ENCODE measurements at places on chromosomes 16 and 17.

DNA sequence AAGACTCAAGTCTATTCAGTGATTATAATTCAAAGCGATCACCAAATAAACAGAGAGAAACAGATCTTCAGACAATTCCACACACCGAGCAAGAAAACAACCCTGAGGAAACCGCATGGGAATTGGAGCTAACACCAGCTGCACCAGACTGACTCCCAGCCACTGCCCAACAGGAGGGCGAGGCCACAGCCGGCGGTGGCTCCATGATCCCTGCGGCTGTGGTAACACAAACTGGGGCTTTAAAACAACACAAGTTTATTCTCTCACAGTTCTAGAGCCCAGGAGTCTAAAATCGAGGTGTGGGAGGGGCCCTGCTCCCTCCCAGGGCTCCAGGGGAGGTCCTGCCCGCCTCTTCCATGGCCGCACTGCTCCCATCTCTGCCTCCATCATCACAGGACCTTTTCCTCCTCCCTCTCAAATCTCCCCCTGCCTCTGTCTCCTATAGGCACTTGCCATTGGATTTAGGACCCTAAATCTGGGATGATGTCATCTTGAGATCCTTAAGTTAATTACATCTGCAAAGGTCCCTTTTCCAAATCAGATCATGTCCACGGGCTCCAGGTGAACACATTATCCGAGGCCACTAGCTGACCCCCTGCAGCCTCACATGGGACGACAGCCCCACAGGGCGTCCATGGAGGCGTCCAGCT, 9.7 kb upstream of the HEXD start:
- peak; percentile 29 for DNase-seq

DNA sequence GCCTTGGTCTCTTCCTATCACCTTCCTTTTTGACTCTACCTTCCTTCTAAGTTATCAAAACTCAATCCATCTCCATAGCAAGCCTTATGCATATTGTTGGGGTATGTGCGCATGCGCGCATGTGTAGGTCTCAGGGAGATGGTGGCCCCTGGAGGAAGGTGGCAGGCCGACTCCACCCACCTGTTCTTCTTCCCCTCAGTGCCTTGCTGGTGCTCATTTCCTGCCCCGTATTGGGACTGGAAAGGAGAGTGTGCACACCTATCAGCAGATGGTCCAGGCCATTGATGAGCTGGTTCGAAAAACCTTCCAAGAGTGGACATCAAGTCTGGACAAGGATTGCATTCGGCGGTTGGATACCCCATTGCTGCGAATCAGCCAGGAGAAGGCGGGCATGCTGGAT, 25.2 kb downstream of the DNAH2 start:
- no peak for DNase-seq

DNA sequence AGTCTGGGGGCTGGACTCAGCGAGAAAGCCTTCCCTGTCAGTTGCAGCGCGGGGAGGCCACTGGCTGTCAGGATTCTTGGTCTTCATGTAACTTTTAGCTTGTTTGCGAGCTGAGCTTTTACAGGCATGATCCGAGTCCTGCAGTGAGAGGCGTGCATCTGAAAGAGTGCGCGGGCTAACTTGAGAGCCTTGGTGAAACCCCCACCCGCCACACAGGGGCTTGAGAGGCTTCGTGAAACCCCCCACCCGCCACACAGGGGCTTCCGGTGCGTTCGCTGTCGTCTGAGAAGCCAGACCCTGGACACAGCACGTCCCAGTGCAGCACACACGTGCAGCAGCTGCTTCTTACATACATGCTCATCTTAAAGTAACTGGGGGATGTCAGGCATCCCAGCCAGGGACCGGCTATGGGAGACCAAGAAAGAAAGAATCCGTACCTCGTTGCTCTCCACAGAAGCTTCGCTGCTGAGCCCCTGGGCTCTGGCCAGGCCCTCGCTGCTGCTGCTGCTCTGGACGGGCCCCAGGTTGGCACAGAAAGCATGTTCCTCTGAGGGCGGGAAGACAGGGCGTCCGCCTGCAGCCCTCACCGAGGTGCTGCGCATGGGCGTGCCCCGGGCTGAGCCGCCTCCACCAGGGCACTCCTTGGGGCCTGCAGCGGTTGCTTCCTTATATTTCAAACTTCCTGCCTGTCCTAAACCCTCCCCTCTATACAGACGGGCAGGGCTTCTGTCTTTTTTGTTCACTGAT, 7.8 kb downstream of the NUDT16L1 start:
- no peak for DNase-seq

- peak; percentile 90 for DNase-seq
Measured at GRCh38 chr17:63984651-63985386, 12.1 kb upstream of the SCN4A start.

GRCh38 chr16:25260416-25260815, 2.8 kb upstream of the ZKSCAN2 start:
- no peak for DNase-seq

Measured in fibroblast of skin of scalp (primary cell).